ENCODE measurements at places on chromosomes 2 and 18. TPM values are rescaled to one million over a fixed set of nuclear protein-coding genes. Genes with fewer than 3 reads are reported as not detected.

- DNase-seq = no peak
Observed at GRCh38 chr2:1341404-1342120, 71.7 kb upstream of the TPO start.

CMPK2 gene
- 4.6 TPM for total RNA-seq

C2orf66 gene
- not detected for total RNA-seq

RPRD1A gene
- total RNA-seq = 32.3 TPM

DNA sequence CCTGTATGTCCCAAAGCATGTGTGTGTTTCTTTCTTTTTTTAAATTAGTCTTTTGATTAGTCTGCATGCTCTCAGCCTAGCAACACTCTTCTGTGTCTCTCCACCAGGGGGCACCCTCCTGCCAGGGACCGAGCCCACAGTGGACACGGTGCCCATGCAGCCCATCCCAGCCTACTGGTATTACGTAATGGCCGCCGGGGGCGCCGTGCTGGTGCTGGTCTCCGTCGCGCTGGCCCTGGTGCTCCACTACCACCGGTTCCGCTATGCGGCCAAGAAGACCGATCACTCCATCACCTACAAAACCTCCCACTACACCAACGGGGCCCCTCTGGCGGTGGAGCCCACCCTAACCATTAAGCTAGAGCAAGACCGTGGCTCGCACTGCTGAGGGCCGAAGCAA, 93.8 kb downstream of the NRP2 start:
- no peak for DNase-seq

UBXN4 gene
- 107 TPM for total RNA-seq

DNA sequence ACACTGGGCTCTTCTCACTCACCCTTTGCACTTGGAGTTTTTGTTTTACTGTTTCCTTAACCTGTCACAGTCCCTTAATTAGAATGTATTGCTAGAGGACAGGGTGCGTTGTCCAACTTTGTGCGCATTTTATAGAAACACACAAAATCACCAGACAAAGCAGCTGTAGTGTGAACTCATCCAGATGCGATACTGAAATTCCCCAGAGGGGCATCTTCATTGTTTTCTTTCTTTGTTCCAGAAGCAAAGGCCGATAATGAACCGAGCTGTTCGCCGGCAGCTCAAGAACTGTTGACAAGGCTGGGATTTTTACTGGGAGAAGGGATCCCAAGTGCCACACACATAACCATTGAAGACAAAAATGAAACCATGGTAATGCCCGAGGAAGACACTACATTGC, 137.6 kb downstream of the WDSUB1 start:
- no peak for DNase-seq

GRCh38 chr18:11372163-11372562, 222.8 kb upstream of the PIEZO2 start:
- DNase-seq = no peak

EPG5 gene
- 21.5 TPM for total RNA-seq

- peak; percentile 55 for DNase-seq
Observed at GRCh38 chr2:19361325-19361990, 3.0 kb upstream of the OSR1 start.

Measured in left colon (tissue), 2 donors.